ENCODE measurements at places on chromosomes 2 and 18. TPM values are rescaled to one million over a fixed set of nuclear protein-coding genes. Genes with fewer than 3 reads are reported as not detected.

DNA sequence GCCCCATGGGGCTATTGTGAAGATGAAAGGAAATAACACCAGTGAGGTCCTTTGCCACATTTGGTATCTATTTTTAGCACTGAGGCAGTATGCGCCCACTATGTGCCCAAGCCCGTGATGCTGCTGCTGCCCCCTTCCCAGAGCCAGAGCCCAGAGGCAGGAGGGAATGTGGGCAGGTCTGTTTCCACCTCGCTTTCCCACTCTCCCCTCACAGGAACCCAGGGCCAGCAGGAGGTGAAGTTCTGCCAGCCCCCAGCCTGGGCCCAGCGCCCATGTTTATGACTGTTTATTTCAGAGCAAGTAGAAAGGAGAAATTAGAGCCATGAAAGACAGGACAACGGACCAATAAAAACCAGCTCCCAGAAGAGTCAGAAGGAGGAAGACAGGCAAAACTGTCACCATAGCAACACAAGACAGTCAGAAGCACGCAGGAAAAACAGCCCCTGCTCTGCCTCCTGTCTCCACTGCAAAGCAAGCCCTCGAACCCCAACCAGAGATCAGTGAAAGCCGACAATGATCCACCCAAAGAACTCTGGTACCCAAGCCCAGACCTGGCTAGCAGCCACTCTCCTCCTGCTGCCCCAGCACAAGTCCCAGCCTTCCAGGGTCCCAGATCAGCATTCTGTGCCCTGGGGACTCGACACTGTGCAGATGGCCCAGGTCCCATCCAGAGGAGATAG is 1.4 kb downstream of the CYRIA start:
- no peak for DNase-seq

- DNase-seq: no peak
Observed at GRCh38 chr18:24567199-24567598, 106.8 kb downstream of the HRH4 start.

DNA sequence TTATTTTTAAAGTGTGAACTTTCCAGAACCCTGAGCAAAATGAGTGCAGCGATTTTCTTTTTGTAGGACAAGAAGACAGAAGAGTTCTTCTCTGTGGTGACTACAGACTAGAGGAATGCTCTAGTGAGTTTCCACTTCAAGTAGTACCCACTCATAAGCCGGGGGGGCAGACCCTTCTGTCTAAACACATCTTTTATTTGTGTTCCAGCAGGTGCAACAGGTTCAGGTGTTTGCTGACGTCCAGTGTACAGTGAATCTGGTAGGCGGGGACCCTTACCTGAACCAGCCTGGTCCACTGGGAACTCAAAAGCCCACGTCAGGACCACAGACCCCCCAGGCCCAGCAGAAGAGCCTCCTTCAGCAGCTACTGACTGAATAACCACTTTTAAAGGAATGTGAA is 25.2 kb downstream of the PTRHD1 start:
- no peak for DNase-seq

- no peak for DNase-seq
Observed at GRCh38 chr2:127357591-127357990, 30.2 kb downstream of the MAP3K2 start.

- DNase-seq: no peak
Observed at GRCh38 chr2:131058214-131058843, 34.9 kb downstream of the FAM168B start.

GRCh38 chr2:51620796-51621195 is 588.9 kb upstream of the NRXN1 start:
- no peak for DNase-seq

- DNase-seq: no peak
Observed at GRCh38 chr2:45852450-45853150, 201.1 kb downstream of the PRKCE start.

DNA sequence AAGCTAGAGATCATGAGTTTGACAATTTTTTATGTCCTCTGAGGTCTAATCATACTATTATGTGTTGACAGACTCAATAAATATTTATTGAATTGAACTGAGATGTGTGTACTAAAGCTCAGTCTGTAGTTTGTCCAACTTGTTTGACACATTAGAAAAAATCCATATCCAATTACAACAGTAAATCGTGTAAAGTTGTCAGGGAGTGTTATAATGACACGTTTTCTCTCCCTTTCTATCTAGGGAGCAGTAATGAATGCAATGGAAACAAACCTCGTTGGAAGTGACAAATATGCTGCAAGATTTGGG is 28.4 kb downstream of the ITGA4 start:
- no peak for DNase-seq

- DNase-seq: no peak
Observed at GRCh38 chr2:29326926-29327325, 211.7 kb downstream of the CLIP4 start.

DNA sequence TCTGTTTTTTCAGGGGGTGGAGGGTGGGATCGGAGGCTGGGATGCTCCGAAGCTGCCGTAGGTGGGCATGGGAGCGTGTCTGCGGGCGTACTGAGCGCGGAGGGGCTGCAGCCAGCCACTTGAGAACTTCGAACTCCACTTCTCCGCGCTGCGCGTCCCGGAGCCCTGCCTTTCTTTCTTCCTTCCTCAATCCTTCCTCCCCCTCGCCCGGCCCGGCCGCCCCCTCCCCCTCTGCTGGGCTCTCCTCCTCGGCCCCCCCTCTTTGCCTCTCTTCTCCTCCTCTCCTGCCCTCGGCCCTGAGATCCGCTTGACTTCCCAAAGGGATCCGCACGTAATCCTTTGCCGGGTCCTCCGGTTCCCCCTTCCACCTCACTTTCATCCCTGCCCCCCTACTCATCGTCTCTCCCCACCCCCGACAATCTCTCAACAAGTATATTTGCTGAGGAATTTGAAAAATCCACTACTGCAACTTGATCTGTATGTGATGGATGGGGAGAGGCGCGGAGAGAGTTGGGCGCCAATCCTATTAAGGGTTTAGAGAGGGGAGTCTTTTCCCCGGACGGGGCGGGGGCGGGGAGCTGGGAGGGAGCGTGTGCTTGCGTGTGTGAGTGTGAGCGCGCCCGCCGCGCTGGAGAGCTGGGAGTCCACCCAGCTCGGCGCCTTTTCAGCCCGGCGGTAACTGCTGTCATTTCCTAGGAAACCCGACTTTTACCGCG is 1.1 kb downstream of the GLI2 start:
- no peak for DNase-seq

DNA sequence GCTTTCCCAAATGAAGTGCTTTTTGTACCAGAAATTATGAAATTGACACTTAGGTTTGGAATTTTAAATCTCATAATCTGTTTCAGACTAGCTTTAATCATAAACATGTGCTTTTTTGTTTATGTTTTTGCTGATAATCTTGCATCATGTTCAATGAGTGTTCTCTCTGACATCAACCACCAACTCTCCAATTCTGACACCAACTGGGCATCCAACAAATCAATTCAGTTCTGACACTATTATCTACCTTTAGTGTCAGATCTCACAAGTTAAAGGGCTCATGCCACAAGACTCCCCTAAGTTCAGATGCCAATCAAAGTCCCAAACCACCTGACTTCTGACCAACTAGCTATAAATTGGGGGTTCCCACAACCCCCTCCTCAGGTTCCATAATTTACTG is 19.6 kb downstream of the PELI1 start:
- no peak for DNase-seq

GRCh38 chr2:235032949-235033348 is 81.1 kb downstream of the SH3BP4 start:
- DNase-seq: no peak

GRCh38 chr18:78891185-78891762 is 88.3 kb upstream of the SALL3 start:
- DNase-seq: no peak

GRCh38 chr18:75472906-75473305 is 45.4 kb upstream of the SMIM21 start:
- no peak for DNase-seq

DNA sequence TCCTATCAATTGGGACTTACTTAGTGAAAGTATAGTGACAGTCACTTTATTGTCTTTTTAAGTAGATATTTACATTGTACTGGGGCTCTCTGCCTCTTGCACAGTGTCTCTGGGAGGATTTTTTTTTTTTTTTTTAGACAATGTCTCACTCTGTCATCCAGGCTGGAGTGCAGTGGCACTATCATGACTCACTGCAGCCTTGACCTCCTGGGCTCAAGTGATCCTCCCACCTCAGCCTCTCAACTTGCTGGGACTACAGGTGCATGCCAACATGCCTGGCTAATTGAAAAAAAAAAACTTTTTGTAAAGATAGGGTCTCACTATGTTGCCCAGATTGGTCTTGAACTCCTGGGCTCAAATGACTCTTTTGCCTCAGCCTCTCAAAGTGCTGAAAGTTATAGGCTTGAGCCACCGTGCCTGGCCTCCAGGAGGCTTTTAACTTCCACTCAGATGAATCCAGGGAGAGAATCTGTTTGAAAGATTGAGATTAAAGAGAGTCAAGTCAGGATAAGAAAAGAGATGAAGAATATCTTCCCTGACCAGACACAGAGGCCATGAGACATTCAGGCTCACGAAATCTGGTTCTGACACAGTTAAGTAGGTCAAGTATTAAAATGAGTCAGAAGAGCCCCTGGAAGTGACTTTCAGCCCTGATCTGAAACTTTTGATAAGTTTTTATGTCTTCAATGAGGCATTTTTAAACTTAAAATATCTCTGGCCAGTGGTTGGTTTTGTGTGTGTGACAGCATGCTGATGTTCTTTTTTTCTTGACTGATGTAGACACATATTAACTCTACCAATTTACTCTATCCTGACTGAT is 18.3 kb downstream of the ARHGEF33 start:
- no peak for DNase-seq

DNA sequence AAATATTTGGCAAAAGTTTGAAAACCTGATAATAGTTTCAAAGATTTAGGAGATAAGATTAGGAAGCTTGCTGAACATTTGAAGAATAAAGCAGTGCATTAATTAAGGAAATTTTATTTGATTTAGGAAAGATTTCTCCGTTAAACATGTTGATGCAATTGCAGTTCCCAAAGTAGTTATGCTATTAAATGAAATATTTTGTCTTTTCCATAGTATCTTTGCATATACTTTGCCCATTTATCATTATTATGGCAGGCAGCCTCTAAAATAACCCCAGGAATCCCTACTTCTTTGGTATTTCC is 136.5 kb downstream of the MREG start:
- no peak for DNase-seq

- no peak for DNase-seq
Observed at GRCh38 chr2:33645861-33646260, 46.8 kb upstream of the FAM98A start.

NYAP2 gene
- total RNA-seq: 0.18 TPM

GAL3ST2 gene
- total RNA-seq: not detected

ANKRD62 gene
- under 0.01 TPM for total RNA-seq

SCYGR7 gene
- not detected for total RNA-seq

ABCG8 gene
- not detected for total RNA-seq

PIK3C3 gene
- total RNA-seq: 27.3 TPM

MROH2A gene
- 0.83 TPM for total RNA-seq

SIGLEC15 gene
- total RNA-seq: not detected

NTSR2 gene
- total RNA-seq: not detected

EMILIN2 gene
- total RNA-seq: 11.1 TPM

Measured in esophagus squamous epithelium (tissue), 5 donors.